ENCODE measurements at places on chromosomes 3 and 15.

DNA sequence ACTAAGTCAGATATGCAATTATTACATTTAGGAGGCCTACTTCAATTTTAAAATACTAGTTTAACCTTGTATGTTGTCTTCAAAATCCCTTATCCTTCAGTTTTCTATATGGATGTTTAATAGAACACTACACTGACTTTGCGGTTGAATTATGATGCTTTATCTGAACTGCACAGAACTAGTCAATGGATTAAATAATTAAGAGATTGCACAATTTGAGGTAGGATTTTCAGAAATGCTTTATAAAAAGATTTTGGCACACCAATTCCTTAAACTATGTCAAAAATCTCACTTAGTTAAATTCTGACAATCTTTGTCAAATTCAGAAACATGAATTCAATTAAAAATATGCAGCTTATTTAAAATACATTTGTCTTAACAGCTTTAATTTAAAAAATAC lies 28.1 kb downstream of the ATOSA start:
- no peak for DNase-seq

- DNase-seq, result no peak
Measured at GRCh38 chr3:30658328-30659052, 52.1 kb downstream of the TGFBR2 start.

- no peak for DNase-seq
Measured at GRCh38 chr3:96465521-96465920, 348.9 kb upstream of the EPHA6 start.

GRCh38 chr3:93969443-93969842 lies 4.3 kb downstream of the PROS1 start:
- DNase-seq, result no peak

- no peak for DNase-seq
Measured at GRCh38 chr15:34275154-34275553, 50.3 kb downstream of the EMC4 start.

GRCh38 chr15:67403428-67404154 lies 117.3 kb upstream of the C15orf61 start:
- DNase-seq, result no peak

- no peak for DNase-seq
Measured at GRCh38 chr3:152583963-152584362, 251.0 kb upstream of the P2RY1 start.

DNA sequence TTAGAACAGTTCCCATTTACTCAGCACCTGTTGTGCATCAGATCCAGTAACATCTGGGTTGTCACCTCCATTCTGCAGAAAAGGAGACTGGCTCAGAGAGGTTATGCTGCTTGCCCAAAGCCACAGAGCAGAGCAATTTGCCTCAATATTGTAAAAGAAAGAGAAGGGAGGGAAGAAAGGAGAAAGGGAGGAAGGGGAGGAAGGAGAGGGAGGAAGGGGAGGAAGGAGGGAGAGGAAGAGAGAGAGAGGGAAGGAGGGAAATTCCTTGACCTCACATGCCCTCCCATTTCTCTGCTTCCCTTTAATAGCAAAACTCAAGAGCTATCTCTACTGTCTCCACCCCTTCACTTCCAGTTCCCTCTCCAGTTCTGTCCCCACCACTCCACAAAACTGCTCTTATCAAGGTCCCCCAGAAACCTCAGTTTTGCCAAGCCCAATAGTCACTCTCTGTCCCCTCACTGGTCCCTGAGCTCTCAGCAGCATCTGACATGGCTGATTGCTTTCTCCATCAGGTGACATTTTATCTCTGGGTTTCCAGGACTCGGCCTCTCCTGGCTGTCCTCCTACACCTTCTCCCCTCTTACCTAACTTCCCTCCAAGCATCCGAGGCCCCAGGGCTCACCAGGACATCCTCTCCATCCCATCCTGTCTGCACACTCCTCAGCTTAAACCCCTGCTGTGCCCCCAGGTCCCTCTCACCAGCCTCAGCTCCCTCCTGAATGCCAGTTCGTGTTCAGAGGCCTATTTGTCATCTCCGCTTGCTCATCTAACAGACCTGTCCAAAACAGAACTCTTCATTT lies 104.7 kb upstream of the LINGO1 start:
- DNase-seq, result no peak

DNA sequence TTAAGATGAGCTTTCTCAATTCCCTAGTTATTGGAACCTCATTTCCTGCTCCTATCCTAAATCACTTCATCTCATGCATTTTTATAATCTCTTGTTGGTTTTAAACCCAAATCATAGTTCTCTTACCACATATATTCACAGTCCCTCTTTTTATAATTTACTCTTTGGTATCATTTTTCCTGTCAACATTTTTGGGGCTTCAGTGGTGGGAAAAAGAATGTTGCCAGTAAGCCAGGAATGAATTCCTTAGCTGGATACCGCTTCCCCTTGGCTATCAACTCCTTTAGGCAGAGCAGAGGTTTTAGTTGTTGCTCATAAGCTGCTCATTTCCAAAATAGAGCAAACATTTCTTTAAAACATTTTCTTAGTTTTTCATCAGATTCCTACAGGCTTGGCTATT lies 112.3 kb downstream of the GALK2 start:
- DNase-seq, result no peak

- DNase-seq, result no peak
Measured at GRCh38 chr3:69752241-69752640, 13.0 kb downstream of the MITF start.

- no peak for DNase-seq
Measured at GRCh38 chr3:43647331-43648166, 25.7 kb upstream of the ANO10 start.

DNA sequence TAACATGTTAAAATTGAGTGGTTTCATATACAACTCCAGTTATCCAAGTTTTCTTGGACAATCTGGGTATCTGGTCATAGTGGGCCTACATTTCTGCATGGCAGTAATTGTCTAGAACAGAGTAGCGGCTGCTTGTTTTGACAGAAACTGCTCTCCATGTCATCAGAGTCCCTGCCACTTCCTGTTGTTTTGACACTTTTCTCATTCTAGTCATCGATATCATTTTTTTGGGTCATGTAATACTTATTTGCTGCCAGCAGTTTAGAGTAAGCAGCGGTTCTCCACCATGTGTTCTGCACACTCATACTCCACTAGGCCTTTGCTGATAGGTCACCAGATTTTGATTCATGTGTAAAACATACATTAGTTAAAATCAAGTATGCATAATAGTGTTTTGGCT lies 81.5 kb downstream of the SLC25A26 start:
- no peak for DNase-seq

DNA sequence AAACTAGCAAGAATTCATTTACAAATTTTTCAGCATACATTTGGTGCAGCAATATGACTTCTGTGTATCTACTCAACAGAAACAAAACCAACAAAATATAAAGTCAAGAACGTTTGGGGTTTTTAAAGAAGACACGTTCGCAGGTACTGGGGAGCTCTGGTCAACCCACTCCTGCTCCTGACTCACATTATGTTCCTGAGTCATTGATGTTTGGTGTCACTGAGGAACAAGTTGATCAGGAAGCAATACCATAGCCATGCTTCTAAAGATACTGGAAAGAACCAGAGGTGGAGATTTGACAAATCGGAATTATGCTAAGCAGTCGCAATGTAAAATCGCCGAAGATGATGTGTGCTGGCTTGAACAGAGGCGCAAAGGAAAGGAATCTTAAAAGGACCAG lies 22.0 kb downstream of the SLC4A7 start:
- DNase-seq, result no peak

GRCh38 chr3:69095636-69096035 lies 10.9 kb downstream of the ARL6IP5 start:
- no peak for DNase-seq
